ENCODE measurements at places on chromosomes 3 and 15.

DNA sequence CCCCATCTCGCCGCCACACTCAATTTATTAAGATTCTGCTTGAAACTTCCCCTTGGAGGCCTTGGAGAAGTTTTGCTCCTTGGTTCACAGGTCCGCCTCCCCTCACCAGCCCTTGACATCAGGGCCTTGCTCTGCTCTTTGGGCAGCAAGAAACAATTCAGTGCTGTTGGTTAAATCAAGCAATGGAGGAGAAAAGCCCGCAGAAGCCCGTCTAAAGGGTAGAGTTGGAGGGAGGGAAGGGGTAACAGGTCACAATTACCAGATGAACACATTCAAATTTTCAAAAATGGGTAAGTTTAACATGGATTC lies 429 bp downstream of the PARP9 start:
- peak; percentile 29 for DNase-seq

GRCh38 chr3:73433079-73433478 lies 191.7 kb downstream of the PDZRN3 start:
- no peak for DNase-seq

- DNase-seq = no peak
Observed at GRCh38 chr3:38164643-38164951, 740 bp upstream of the OXSR1 start.

DNA sequence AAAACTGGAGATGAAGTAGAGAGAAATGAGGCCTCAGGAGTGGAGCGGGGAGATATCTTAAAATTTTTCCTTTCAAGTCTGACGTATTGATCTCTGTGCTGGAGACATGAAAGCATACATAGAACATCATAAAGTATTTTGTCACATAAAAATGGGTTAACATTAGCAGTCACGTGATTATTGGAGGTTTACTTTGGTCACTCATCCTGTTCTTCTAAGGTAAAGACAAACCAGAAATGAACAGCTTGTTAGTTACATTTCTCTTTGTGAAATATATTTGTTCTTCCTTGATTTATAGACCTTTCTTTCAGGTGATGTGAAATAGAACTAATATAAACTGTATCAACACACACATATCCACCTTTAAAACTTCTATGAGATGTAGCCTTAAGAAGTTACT lies 324.1 kb downstream of the SQOR start:
- DNase-seq = no peak

- DNase-seq = no peak
Observed at GRCh38 chr3:32285891-32286290, 47.4 kb downstream of the CMTM8 start.

- no peak for DNase-seq
Observed at GRCh38 chr3:195717852-195718476, 2.8 kb upstream of the MUC20 start.

GRCh38 chr3:140073278-140074045 lies 138.5 kb downstream of the CLSTN2 start:
- DNase-seq = no peak

All from GM13976 (cell line).